Stimulated activated CD8-positive, alpha-beta memory T cell treated with anti-CD3 and anti-CD28 coated beads, Interleukin-15, amount 100 ng/mL, for 4 hours (primary cell): ENCODE measurements at places on chromosomes 4 and X.

DNA sequence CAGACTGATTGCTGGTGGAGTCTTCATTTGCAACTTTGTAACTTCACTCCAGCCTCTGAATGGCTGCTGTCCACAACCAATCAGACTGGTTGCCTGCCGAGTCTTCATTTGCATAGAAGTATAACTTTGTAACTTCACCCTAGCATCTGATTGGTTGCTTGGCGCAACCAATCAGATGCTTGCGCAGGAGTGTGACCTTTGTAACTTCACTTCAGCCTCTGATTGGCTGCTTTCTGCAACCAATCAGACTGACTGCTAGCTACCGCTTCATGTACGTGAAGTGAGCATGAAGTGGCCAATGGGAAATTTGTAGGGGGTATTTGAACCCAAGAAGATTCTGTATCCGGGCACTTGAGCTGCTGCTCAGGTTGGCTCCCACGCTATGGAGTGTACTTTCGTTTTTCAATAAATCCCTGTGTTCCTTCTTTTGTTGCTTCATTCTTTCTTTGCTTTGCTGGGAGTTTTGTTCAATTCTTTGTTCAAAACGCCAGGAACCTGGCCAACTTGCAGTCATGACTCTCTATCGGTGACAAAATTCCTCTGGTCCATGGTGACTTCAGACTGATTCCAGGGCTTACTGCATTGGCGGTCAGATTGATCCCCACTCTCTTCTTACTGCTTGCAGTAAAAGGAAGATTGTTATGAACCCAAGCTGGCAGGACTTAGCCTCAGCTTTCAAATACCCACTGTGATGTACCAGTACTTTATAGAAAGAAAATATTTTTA, 46.4 kb upstream of the FGG start:
- no peak for DNase-seq

- DNase-seq: peak; percentile 72
These were observed 5.6 kb upstream of the KANTR start for GRCh38 chrX:53088136-53088974.

DNA sequence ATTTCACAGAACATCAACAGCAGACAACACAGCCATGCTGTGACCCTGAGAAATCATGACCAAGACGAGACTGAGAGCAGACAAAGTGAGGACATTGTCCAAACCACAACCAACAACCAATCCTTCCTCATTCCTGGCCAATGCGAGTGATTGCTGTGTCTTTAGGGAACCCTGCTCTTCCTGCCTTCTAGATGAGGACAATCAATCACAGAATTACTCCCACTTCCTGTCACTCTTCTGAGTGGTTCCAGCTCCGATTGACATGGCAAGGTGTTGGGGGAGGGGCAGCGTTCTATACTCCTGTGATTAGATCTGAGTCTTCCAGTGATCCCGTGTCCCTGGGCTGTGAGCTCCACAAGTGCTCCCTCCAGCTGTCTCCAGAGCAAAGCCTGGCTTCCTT, 227.8 kb downstream of the STIM2 start:
- no peak for DNase-seq

GRCh38 chr4:91958596-91958995, 345.2 kb upstream of the GRID2 start:
- no peak for DNase-seq

DNA sequence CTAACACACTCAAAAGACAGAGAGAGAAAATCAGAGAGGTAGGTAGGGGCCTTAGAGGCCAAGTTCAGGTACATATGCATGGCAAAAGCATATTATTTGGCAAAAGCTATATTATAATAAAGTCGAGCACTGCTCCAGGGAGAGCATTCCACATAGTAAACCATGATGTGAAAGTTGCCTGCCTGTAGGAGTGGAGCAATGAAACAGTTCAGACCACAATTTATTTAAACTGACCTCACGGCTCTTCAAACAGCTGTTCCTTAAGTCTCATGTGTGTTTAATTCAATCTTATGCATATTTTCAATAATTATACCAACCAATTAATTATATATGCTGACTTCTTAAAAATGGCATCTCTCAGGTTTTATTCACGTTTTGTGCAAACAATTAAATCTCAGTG, 3.3 kb downstream of the RFC1 start:
- no peak for DNase-seq
